ENCODE measurements at places on chromosomes 5 and 9.

- no peak for DNase-seq
Observed at GRCh38 chr5:168771678-168772077, 192.5 kb upstream of the PANK3 start.

DNA sequence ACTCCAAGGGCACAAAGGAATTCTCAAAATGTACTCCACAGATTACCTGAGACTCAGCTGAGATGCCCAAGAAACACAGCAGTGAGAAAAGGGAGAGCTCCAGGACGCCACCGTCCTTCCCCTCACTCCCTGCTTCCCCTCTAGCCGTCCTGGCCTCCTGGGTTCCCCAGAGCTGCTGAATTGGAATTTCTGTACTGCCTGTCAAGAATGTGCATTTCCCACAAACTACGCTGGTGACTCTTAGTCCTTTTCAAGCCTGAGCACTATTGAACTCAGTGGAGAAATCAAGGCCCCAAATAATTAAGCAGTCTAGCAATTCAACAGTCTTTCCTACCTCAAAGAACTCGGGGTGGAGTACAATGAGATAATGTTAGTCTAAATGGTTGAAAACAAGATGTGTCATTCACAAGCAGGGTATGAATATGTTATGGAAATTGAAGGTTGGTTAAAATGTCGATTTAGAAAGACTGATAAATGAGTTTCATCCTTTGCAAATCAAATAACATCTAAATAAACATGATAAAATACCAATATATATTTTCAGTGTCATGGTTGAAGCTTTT lies 153.2 kb downstream of the MED27 start:
- DNase-seq: no peak

GRCh38 chr9:76605321-76605900 lies 146.4 kb downstream of the GCNT1 start:
- DNase-seq: no peak

DNA sequence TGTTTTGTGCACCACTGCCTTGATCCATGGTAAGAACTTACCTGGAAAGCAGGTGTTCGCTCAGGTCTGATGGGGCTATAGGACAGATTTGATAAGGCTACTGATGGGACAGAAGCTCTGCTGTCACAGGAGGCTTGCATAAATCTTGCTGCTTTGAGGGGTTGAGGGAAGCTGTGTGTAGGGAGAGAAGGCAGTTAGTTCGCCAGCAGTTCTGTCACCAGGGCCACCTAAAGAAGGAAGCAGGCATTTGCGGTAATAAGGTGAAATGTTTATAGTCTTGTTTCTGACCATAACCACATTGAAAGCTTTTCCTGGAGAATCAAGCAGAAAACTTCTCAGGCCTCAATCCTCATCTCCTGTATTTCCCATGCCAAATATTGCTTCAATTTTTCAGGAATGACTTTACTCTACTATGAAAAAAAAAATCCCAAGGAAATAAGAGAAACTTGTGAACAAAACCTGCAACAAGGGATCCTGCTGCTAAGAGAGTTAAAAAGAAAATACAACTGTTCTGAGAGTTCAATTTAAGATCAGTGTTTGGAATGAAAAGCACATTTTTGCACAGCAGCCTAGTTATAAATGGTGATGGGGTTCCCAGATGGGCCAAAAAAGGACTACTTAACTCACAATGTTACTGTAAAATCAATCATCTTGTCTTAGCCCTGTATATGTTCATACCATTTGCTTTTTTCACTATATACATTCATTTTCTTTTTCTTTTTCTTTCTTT lies 122.0 kb upstream of the RANBP3L start:
- no peak for DNase-seq

GRCh38 chr5:45385321-45386058 lies 310.7 kb downstream of the HCN1 start:
- DNase-seq: peak; percentile 25

DNA sequence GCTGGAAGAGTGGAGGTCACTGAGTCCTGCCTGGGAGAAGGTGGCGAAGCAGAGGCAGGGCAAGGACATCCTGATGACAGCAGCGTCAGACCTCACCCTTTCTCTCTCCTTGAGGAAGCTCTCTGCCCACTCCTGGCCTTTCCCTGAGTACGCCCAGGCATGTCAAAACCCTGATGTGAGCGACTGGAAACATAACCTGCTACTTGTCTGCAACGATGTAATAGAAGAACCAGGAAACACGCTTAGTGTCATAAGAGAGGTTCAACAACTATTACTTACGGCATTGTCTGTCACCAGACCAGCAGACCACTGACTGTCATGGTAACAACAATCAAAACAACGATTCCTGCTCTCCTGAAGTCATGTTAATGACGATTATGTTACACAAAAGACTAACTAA lies 152.4 kb downstream of the ACTL7B start:
- no peak for DNase-seq

DNA sequence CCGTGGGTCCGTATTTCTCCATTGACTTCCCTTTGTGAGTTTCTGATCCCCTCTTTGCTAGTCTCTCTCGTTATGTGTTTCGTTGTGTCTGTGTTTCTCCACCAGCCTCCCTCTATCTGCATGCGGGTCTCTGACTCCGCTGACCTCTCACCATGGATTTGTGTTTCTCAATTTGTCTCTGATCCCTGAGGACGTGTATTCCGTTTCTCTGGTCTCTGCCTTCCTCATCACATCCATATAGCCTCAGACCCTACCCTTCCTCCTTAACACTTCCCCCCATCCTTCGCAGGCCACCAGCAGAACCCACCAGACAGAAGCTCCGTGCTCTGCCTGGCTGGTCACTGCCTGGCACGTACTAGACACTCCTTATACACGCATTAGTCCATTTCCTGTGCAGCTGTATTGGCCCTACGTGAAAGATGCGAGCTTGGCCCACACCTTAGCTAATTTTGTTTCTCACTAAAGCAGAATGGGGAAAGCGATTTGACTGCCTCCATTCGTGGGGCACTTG lies 631 bp downstream of the B4GALT7 start:
- peak; percentile 29 for DNase-seq

GRCh38 chr5:67199859-67200258 lies 3.3 kb upstream of the CD180 start:
- no peak for DNase-seq

GRCh38 chr5:77806213-77806843 lies 30.2 kb upstream of the TBCA start:
- no peak for DNase-seq

DNA sequence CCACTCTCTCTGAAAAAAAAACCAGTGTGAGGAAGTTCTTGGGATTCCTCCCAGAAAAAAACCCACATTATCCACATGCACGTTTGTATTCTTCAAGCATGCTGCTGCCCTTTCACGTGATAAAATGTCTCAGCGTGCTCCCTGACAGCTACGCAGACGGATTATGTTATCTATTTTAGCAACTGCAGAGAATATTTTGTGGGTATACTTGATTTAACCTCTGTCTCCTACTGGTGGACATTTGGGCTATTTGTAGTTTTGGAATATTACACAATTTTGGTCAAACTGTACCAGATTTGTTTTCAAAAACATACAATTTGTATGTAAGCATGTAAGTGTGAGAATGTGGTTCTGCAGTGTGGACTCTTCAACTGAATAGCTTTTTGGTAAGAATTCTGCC lies 10.7 kb downstream of the PRRC2B start:
- DNase-seq: no peak

DNA sequence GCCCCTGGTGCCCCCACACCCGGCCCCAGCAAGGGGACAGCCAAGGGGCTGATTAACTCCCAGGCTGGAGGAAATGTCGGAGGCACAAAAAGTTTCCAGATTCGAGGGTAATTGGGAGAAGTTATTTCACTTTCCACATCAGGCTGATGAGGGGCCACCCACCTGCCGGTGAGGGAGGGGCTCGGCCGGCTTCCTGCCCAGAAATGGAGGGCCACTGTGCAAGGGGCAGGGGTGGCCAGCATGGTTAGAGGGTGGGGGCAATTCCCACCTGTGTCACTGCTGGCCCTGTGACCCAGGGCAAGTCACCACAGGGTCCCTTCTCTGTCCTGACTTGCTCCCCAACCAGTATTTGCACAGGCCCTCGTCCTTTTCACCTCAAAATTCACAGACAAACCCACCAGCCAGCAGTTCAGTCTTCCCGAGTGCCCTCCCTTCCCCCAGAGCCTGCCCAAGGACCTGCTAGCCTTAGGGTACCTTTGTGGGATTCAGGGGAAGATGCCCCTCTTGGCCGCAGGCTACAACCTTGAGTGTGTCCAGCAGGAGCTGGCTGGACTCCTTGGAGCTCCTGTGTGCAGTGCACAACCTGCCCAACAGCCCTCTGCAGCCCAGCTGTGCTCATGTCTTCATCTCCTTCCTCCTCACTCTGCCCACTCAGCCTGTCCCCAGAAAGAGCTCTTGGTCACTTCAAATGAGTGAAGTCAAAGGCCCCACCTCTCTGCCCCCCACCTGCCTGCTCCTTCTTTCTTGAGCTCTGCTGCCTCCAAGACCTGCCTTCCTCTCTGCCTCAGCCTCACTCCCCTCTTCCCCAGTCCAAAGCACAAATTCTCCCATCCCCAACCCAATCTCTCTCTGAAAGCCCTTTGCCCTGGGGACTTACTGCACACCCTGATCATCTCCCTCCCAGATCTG lies 130.5 kb downstream of the BARX1 start:
- no peak for DNase-seq

GRCh38 chr9:126663661-126664072 lies 49.9 kb downstream of the LMX1B start:
- DNase-seq: no peak

DNA sequence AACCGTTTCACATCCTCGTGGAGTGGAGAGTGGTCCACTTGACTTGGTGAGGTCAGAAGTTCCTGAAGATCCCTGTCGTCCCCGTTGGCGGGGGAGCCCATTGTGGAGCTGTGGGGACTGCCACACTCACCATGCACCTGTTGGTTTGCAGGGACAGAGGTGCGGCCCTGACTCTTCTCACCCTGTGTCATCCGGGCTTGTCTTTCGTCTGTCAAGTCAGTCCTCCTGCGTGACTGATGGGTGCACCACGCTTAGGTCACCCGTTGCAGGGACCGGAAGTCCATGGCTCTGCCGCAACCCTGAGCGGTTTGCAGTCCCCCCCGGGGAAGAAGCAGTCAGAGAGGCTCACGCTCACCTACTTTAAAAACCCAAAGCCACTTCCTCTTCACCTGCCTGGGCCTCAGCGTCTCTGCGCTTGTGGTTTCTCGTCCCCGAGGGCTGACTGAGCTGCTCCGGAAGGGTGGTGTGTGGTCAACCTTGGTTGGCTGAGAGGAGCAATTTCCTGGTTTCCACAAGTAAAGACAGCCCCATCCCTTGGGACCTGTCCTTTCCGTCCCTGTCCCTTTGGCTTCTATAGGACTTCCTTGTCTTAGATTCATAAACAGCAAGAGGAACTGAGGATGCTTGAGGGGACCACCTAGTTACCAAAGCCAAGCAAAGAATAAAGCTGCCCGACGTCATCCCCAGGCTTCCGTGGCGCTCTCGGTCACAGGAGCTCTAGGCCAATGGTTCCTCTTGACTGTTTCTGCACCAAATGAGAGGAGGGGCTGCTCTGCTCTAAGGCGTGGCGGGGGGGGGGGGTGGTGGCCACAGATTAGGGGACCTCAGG lies 53.2 kb downstream of the USP20 start:
- DNase-seq: no peak

DNA sequence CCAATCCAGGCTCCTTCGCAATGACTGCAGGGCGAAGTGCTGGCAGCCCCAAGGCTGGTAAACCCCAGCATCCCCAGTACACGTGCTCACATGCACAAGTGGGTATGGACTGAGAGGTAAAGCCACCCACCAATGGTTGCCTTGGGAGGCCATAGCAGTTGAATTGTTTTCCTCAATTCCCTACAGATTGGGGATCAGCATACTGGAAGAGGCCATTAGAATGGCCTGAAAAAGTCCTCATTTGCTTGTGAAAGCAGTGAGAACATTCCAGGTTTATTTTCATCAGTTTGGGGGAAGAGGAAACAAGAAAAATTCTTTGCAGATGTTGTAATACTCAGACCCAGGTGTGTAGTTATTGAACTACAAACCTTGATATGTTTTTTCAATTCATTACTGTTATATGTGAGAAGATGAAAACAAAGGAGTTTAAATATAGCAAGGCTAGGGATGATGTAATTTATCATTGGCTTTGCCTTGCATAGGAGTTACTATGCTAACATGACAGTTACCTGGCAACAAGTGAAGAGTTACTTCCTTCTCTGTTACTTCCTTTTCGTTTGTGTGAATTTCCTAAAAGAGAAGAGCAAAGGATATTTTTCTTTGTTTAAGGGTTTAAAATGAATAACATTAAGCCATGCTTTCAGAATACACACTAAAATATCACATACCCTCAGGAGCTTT lies 36.4 kb downstream of the MTMR12 start:
- DNase-seq: no peak

DNA sequence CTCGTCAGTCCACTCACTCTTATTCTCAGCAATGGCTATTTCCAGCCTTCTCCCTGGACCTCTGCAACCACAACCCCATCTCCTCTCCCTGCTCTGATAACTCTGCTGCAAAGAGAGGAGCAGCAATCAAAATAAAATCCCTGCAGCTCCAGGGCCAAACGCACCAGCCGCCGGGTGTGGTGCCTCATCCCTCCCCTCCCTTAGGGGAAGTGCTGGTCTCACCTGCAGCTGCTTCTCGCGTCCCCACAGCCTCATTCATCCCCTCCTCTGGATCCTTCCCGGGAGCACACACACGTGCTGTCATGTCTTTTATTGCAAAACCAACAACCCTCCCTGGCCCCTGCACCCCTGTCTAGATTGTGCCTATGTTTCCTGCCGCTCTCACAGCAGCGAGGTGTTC lies 77.8 kb downstream of the TENT4A start:
- no peak for DNase-seq

GRCh38 chr5:177171961-177172360 lies 38.4 kb downstream of the NSD1 start:
- no peak for DNase-seq

DNA sequence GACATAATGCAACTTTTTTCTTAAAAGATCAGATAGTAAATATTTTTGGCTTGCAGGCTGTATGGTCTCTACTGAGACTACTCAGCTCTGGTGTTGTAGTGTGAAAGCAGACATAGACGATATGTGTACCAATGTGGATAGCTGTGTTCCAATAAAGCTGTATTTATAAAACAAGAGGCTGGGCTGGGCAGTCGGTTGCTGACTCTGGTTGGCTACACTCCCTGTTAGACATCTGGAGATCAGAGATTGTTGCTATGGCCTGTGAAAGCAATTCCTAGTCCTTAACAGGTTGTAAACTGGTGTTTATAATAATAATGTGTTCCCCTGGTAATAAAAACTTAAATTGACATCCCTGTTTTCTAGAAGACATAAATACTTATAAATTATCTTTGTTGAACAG lies 24.4 kb upstream of the SCAMP1 start:
- no peak for DNase-seq

DNA sequence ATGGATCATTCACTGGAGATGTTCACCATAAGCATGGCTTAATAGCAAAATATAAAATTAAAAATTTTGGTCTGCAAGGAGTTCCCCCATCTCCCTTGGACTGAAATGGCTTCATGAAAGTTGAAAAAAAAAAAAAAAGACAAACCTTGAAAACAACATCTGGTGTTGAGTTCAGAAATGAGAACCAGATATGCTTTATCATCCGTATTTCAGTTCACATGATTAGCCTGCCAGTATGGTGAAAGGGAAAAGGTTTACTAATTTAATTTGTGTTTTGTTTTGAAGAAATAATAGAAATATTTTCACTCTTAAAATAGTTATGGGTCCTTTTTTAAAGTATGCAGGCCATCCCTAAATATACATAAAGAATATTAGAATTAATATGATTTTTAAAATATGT lies 67.8 kb downstream of the TMEM167A start:
- no peak for DNase-seq

- no peak for DNase-seq
Observed at GRCh38 chr5:138895918-138896317, 20.8 kb upstream of the LRRTM2 start.
